Kidney tubule cell (primary cell): ENCODE measurements at places on chromosomes 11 and 22.
A peak's percentile ranks its signal among the peaks of the same experiment; 100 is the strongest.

- DNase-seq, result peak; percentile 96
These were observed 33.0 kb downstream of the PTPRJ start for GRCh38 chr11:48013269-48013901.

- no peak for DNase-seq
These were observed 113.8 kb upstream of the SORL1-AS1 start for GRCh38 chr11:121566279-121567168.

- no peak for DNase-seq
These were observed 539.3 kb downstream of the OPCML start for GRCh38 chr11:132992838-132993631.

DNA sequence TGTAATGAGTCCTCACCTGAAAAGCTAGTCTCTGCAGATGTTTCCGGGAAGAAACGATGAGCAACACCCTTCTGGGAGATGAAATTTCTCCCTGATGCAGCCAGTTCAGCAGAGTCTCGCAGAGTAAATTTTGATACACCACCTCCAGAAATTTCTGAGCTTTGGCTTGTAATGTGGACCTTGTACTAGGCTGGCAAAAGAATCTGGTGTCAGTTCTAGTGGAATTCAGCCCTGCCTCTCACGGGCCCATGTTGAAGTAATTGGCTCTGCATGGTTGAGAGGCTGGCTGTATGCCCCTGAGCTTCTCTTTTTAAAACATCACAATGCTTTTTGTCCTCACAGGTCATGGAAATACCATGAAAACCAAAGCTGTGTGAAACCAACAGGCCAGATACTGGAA is at the start of gene GLYAT:
Gene GLYAT (minus strand): TSS at position 125 of the 400 bp plus-strand sequence. CDS start 7,447 bp downstream, outside the sequence.
- no peak for DNase-seq

GRCh38 chr11:61784506-61784805 is 7.9 kb downstream of the TMEM258 start:
- no peak for DNase-seq
